ENCODE measurements at places on chromosomes 3 and 15. TPM values are rescaled to one million over a fixed set of nuclear protein-coding genes. Genes with fewer than 3 reads are reported as not detected.

Gene PLA2G4E
- total RNA-seq, result not detected

Gene DLL4
- 11.7 TPM for total RNA-seq

Gene TRIM42
- not detected for total RNA-seq

Gene INSYN1
- total RNA-seq, result 11.6 TPM

Gene CTDSPL
- total RNA-seq, result 16.9 TPM

Gene SLC27A2
- 0.69 TPM for total RNA-seq

Gene MEIS2
- total RNA-seq, result 0.40 TPM

Gene ISLR2
- 0.62 TPM for total RNA-seq

Gene XCR1
- 0.04 TPM for total RNA-seq

Gene SUCNR1
- total RNA-seq, result 0.20 TPM

Gene PCOLCE2
- 2.5 TPM for total RNA-seq

Gene MEGF11
- not detected for total RNA-seq

Gene KLHL6
- 0.15 TPM for total RNA-seq

Gene CPLX3
- total RNA-seq, result not detected

Gene MGLL
- 47.5 TPM for total RNA-seq

Gene CEP19
- 0.62 TPM for total RNA-seq

Gene GOLGA6L10
- 0.41 TPM for total RNA-seq

Gene PLA2G4B
- total RNA-seq, result not detected

Gene FBXW12
- not detected for total RNA-seq
